ENCODE measurements at places on chromosomes 11 and 22. TPM values are rescaled to one million over a fixed set of nuclear protein-coding genes. Genes with fewer than 3 reads are reported as not detected.

DNA sequence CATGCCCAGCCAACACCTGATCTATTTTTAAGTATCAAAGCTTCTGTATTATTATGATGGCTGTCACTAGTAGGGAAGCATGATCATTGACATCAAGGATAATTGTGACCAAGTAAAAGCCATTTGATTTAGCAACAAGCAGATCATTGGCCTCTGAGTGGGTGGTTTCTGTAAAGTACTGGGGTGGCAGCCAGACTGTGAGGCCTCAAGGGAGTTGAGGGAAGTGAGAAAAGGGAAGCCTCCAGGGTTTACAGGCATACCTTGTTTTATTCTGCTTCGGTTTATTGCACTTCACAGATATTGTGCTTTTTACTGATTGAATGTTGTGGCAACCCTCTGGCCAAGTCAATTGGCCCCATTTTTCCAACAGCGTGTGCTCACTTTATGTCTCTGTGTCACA lies 60.1 kb downstream of the PRR5L start:
- H3K27me3 ChIP-seq, result peaks cover 35% of the 10 kb centered on the region
- no peak overlapping the region for H3K27ac ChIP-seq
- peaks cover 7% of the 10 kb centered on the region for H3K4me1 ChIP-seq
- no peak for DNase-seq

GRCh38 chr11:102120437-102120973 lies 10.3 kb downstream of the YAP1 start:
- H3K27ac ChIP-seq, result peak overlapping the region; percentile 4
- H3K4me1 ChIP-seq, result peaks cover 79% of the 10 kb centered on the region
- no peak for DNase-seq
- H3K27me3 ChIP-seq, result no peaks in the 10 kb centered on the region
- H3K4me3 ChIP-seq, result peak overlapping the region; percentile 5

INS gene
- total RNA-seq, result 0.62 TPM

DNA sequence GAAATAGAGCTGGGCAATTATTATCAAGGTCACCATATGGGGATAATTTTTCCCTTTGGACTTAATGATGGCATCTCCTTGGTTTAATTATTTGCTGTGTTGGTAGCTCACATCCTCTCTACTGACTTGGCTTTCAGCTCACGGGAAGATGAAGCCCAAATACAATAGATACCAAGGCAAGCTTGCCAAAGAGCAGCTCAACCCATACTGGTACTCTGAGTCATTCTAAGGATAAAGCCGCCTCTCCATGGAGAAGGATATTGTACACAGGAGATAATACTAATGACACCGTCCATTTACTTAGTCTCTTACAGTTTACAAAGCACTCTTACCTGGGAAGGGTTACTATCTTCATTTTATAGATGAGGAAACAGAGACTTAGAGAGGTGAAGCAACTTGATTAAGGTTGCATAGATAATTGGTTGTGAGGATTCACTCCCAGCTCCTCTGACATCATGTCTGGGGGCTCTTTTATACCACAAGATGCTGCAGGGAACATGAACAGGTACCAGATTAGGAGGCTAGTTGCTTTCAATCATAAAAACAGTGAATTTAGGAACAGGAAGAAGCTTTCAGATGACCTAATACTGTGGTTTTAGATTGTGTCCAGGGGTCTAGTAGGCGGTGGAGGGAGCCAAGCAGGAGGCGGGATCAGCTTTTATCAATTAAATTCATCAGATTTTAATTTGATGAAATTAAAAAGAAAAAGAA lies 48.3 kb upstream of the PICALM start:
- H3K36me3 ChIP-seq, result no peaks in the 10 kb centered on the region
- H3K4me3 ChIP-seq, result no peak overlapping the region
- no peak overlapping the region for H3K27ac ChIP-seq
- H3K27me3 ChIP-seq, result no peaks in the 10 kb centered on the region
- no peak for DNase-seq
- no peaks in the 10 kb centered on the region for H3K4me1 ChIP-seq

GRM5 gene
- 0.13 TPM for total RNA-seq

KMT2A gene
- total RNA-seq, result 54.0 TPM

MRPL21 gene
- 82.3 TPM for total RNA-seq

DNA sequence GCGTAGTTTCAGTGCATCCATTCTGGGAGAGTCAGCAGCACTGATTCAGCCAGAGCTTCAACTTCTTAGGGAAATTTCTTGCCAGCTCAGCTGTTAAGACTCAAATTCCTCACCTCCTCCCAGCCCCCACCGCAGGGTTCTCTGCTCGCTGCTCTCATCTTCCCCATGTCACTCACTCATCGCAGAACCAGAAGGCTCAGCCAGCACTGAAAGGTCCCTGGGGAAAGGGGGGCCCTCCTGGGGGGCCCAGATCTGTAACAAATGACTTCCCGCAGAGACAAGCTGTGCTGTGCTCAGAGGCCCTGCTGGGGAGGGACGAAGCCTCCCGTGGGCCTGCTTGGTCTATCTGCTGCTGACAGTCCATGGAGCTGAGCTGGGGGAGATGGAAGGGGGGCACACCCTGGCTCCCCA lies 220.6 kb downstream of the NTM start:
- H3K4me3 ChIP-seq, result no peak overlapping the region
- no peak overlapping the region for H3K27ac ChIP-seq
- peaks cover 56% of the 10 kb centered on the region for H3K4me1 ChIP-seq
- DNase-seq, result peak; percentile 45
- no peaks in the 10 kb centered on the region for H3K27me3 ChIP-seq
- H3K36me3 ChIP-seq, result no peaks in the 10 kb centered on the region

DNA sequence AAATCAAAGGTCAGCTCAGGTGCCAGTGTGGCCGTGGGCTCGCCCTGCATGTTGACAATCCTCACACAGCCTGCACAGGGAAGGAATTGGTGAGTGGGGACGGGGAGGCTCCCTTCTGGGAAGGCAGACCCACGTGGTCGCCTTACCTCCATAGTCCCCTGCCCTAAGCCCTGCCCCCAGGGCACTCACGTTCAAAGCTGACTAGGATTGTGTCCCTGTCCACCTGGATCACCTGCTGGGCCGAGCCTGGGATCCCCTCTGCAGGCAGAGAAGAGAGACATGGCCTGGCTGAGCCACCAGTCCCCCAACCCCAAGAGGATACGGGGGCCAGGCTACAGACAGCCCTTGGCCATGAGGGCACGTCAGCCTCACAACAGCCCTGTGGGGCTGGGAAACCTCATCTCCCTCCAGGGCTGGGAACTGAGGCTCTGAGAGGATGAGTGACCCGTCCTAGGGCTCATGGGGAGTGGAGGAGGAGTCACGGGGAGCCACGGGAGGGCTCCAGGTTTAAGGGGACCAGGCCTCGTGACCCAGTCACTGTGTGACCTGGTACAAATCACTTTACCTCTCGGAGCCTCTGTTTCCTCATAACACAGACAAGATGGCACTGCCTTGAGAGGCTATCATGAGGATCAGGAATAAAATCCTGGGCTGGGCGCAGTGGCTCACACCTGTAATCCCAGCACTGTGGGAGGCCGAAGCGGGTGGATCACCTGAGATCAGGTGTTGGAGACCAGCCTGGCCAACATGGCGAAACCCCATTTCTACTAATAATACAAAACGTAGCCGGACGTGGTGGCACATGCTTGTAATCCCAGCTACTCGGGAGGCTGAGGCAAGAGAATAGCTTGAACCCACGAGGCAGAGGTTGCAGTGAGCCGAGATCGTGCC lies 12.1 kb upstream of the SF1 start:
- H3K36me3 ChIP-seq, result no peaks in the 10 kb centered on the region
- no peak overlapping the region for H3K4me3 ChIP-seq
- H3K27ac ChIP-seq, result no peak overlapping the region
- no peaks in the 10 kb centered on the region for H3K4me1 ChIP-seq
- DNase-seq, result no peak

C1QTNF4 gene
- total RNA-seq, result 9.5 TPM

DNA sequence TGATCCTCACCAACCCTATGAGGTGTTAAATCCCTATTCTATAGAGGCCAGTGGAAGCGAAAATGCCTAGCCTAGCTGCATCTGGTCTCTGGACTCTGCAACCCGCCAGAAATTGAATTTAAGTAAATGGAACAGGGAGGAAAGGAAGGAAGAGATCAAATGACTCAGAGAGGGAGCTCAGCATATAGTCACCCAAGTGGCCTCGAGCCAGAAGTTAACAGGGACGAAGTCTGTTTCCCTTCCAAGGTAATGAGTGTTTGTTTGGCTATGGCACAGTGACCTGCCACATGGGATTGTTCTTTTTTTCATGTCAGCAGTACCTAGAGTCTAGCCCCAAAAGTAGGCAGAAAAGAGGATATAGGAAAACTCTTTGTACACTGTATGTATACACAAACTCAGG lies 66.3 kb downstream of the PAK1 start:
- H3K36me3 ChIP-seq, result no peaks in the 10 kb centered on the region
- 0 out of 2 replicates have a peak overlapping the region, but pooled peaks have one; percentile 31 for H3K27ac ChIP-seq
- no peak for DNase-seq
- no peak overlapping the region for H3K4me3 ChIP-seq
- no peaks in the 10 kb centered on the region for H3K27me3 ChIP-seq

AQP11 gene
- total RNA-seq, result 1.2 TPM

GRCh38 chr22:38180841-38181452 lies 683 bp downstream of the PLA2G6 start:
- H3K4me1 ChIP-seq, result peaks cover 33% of the 10 kb centered on the region
- no peaks in the 10 kb centered on the region for H3K36me3 ChIP-seq
- H3K4me3 ChIP-seq, result peak overlapping the region; percentile 89
- no peaks in the 10 kb centered on the region for H3K27me3 ChIP-seq
- peak overlapping the region; percentile 99 for H3K27ac ChIP-seq

MFRP gene
- total RNA-seq, result not detected

- no peaks in the 10 kb centered on the region for H3K27me3 ChIP-seq
- peaks cover 3% of the 10 kb centered on the region for H3K4me1 ChIP-seq
- no peaks in the 10 kb centered on the region for H3K36me3 ChIP-seq
- no peak overlapping the region for H3K27ac ChIP-seq
- DNase-seq, result no peak
Observed at GRCh38 chr22:39325392-39325932, 6.0 kb upstream of the RPL3 start.

MOV10L1 gene
- total RNA-seq, result not detected

GRCh38 chr11:14041040-14041439 lies 78.5 kb downstream of the SPON1 start:
- DNase-seq, result no peak
- no peak overlapping the region for H3K27ac ChIP-seq
- no peak overlapping the region for H3K4me3 ChIP-seq

- H3K36me3 ChIP-seq, result peaks cover 16% of the 10 kb centered on the region
- H3K27me3 ChIP-seq, result no peaks in the 10 kb centered on the region
- no peak overlapping the region for H3K4me3 ChIP-seq
- H3K4me1 ChIP-seq, result peaks cover 66% of the 10 kb centered on the region
- H3K27ac ChIP-seq, result peak overlapping the region; percentile 88
Observed at GRCh38 chr11:123178186-123178585, 16.9 kb downstream of the CLMP start.

CAPN5 gene
- 24.3 TPM for total RNA-seq

DNA sequence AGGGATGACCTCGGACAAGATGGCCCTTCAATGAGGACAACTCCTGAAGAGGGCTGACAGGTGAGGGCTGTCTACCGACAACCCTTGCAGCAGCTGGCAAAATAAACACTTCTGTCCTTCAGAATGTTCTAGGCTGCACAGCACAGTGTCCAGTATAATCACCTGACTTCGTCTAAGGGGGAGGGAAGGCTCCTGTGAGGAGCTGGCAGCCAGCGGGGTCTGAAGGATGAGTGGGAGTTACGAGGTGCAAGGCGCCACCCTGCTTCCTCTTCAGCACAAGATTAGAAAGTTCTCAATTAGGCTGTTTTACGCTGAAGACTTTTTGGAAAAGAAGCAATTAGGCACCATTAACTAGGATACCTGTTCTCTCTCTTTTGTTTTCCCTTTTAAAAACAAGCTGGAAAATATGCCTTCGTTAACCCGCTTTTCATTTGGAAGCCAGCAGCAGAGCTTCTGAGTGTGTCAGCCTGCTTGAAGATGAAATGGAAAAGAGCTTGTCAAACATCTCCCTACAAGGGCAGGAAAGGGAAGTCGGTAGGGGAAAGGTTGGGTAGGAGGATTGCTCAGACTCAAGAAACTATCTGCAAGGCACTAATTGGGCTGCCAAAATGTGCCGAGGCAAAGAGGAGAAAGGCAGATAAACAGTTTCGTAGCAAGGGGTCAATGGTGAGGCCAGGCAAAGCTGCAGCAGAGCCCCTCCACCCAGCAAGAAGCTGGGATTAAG lies 592.2 kb upstream of the CADM1 start:
- no peak for DNase-seq
- no peak overlapping the region for H3K4me3 ChIP-seq
- peaks cover 5% of the 10 kb centered on the region for H3K4me1 ChIP-seq
- H3K36me3 ChIP-seq, result no peaks in the 10 kb centered on the region

ACAD8 gene
- 51.9 TPM for total RNA-seq

GRCh38 chr22:44172370-44173108 lies 8.2 kb upstream of the PARVG start:
- H3K27me3 ChIP-seq, result no peaks in the 10 kb centered on the region
- H3K36me3 ChIP-seq, result no peaks in the 10 kb centered on the region
- H3K4me1 ChIP-seq, result peaks cover 32% of the 10 kb centered on the region
- no peak for DNase-seq
- H3K4me3 ChIP-seq, result no peak overlapping the region

MMP13 gene
- not detected for total RNA-seq

- DNase-seq, result peak; percentile 46
- no peaks in the 10 kb centered on the region for H3K4me1 ChIP-seq
- H3K27ac ChIP-seq, result no peak overlapping the region
- no peaks in the 10 kb centered on the region for H3K36me3 ChIP-seq
- H3K27me3 ChIP-seq, result no peaks in the 10 kb centered on the region
Observed at GRCh38 chr11:17405232-17406005, 17.0 kb upstream of the KCNJ11 start.

CLTCL1 gene
- 15.5 TPM for total RNA-seq

NXPE4 gene
- total RNA-seq, result not detected

ASCL2 gene
- 0.24 TPM for total RNA-seq

DNA sequence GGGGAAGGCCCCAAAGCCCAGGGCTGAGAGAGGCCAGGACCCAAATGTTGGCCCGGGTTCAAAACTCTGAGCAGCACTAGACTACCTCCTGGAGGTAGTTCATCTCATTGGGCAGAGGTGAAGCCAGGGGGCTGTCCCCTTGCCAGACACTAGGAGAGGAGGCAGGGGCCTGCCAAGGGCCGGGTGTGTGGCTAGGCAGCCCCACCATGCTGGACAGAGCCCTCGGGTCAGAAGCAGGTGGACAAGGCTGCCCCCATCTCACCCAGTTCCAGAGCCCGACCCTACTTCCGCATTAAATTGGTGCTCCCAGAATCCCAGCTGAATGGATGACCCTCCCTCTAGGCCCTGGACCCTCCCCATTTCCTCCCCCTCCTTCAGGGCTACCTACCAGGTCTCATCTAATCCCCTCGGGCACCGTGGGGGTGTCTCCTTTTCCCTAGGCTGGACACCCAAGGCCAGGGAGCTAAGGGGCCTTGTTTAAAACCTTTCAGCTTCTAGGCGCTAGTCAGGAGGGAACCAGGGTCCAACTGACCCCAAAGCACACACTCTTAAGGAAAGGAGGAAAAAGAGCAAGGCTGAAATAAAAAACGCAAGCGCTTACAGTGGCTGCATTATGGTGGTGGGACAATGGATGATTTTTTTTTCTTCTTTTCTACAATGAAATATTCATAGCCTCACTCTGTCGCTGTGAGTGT lies 72.1 kb upstream of the TCF20 start:
- no peaks in the 10 kb centered on the region for H3K36me3 ChIP-seq
- DNase-seq, result no peak
- H3K27me3 ChIP-seq, result peaks cover 19% of the 10 kb centered on the region
- H3K4me3 ChIP-seq, result peak overlapping the region; percentile 71

CCDC73 gene
- total RNA-seq, result not detected

KCNJ11 gene
- total RNA-seq, result 10.0 TPM

- no peaks in the 10 kb centered on the region for H3K36me3 ChIP-seq
- no peak overlapping the region for H3K27ac ChIP-seq
- no peak for DNase-seq
- H3K4me1 ChIP-seq, result peaks cover 30% of the 10 kb centered on the region
Observed at GRCh38 chr11:114166897-114167323, 107.4 kb downstream of the ZBTB16 start.
